ENCODE measurements at places on chromosomes 11 and 22.

- DNase-seq, result no peak
Observed at GRCh38 chr11:100785148-100785983, 98.3 kb downstream of the ARHGAP42 start.

DNA sequence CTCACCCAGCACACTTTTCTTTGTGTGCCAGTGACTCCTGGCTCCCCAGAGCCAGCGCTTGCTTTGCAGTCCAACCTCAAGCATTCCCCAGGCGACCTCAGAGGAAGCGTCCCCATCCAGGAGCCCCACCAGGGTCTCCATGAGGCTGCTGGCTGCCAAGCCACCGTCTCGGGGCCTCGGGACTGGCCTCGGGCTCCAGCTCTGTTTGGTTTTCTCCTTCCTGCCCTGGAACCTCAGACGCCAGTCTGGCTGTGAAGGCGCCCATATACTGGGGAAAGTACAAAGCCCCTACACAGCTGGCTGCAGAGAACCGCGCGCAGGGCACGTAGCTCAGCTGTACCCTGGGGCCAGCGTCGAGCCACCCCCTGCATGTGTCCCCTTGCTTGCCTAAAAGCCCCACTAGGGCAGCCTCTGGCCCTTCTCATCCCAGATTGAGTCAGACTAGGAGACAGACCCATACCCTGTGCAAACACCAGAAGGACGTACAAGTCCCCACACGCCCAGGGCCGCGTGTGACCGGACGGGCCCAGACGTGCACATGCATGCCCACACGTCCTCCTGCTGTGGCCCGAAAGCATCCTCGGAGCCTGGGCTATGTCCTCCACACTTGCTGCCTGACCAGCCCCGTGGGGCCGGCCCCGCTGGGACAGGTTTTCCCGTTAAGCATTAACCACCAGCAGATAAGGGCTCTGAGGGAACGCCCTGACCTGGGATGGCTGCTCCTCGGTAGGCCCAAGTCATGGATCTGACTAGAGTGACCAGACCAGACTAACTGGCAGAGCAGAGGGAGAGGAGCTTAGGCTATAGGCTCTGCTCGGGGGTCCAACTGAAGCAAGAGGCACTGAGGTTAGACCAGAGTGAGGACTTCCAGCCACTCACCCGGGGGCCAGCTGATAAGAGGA, 4.2 kb upstream of the SYT8 start:
- DNase-seq, result no peak

GRCh38 chr22:31092161-31092560, 11.0 kb downstream of the SMTN start:
- DNase-seq, result no peak

DNA sequence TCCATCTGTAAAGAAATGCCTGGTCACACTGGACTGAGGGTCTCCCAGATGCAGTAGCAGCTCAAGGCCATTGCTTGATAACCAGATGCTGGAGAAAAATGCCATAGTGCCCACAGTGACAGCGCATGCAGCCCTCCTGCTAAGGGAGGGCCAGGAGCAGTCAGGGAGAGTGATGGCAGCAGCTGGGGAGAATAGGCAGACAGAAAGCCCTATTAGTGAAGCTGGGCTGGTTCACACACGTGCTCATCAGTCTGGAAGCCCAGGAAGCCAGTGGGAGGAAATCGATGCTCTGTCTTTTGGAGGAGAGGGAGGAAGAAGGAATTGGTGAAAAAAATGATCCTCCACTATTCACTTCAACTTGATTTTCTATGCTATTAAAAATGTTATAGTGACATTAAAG, 82.9 kb downstream of the OSBP2 start:
- DNase-seq, result no peak

DNA sequence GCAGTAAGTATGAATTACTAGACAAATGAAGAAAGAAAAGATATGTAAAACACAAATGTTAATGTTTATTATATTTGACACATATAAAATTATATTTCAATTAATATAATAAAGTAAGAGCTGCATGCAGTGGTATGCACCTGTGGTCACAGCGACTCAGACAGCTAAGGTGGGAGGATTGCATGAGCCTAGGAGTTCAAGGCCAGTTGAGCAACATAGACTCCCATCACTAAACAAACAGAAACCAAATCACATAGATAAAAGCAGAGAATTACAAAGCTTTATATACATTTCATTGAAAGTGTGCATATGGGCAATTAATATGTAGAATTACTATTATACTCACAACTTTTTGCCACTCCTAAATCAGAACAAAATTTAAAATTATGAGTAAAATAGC, 70.0 kb upstream of the HTATIP2 start:
- DNase-seq, result no peak

DNA sequence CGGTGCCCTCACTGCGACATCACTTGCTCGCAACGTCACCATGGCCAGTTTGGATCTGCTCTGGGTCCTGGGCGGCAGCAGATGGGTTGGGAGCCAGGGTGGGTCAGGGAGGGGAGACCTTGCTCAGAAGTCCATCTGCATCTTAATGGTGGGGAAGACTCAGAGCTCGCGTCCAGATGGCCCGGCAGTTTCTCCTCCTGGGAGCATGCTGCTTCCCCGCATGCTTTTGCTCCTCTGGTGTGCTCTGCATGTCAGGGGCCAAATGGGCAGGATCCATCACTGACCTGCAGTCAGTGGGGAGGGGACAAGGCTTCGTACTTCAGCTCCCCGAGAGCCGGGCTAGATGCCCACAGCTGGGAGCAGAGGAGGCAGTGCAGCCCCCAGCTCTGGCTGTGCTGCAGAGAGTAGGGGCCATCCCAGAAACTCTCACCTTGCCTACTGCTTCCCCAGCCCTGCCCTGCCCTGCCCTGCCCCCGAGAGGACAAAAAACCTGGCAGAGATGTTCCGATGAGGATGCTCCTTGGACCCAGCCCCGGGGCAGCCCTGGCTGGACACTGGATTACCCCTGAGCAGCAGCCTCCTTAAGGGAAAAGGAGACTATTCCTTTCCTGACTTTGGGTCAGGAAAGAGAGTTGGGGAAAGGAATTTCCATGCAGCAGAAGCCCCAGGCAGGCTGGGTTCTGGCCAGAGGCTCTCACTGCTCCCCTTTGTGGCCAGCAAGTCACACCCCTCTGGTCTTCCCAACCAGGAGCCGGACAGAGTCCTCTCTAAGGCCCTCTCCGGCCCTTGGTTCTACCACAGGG, 149.9 kb downstream of the PKNOX2 start:
- no peak for DNase-seq

- DNase-seq, result no peak
Observed at GRCh38 chr11:127218275-127218608, 217.7 kb upstream of the KIRREL3 start.

DNA sequence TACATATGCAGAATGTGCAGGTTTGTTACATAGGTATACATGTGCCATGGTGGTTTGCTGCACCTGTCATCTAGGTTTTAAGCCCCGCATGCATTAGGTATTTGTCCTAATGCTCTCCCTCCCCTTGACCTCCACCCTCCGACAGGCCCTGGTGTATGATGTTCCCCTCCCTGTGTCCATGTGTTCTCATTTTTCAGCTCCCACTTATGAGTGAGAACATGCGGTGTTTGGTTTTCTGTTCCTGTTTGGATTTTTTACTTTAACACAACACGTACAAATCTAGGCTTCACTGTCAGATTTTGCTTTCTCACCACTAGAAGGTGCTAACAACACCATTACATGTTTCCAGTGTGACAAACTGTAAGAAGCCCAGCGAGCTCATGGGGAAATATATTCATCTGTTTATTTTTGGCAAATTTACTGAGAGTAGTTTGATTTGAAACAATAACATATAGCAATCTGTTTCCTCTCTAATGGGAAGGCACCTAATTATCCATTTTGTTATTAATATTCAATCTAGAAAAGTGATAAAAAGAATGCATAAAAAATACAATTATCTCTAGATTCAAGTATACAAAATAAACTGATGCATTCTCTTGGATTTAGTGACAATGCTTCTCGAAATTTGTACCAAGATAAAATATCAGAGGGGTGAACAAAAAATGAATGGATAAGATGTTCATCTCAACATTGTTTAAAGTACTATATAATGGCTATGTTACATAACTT, 23.2 kb upstream of the BIRC3 start:
- peak; percentile 19 for DNase-seq

DNA sequence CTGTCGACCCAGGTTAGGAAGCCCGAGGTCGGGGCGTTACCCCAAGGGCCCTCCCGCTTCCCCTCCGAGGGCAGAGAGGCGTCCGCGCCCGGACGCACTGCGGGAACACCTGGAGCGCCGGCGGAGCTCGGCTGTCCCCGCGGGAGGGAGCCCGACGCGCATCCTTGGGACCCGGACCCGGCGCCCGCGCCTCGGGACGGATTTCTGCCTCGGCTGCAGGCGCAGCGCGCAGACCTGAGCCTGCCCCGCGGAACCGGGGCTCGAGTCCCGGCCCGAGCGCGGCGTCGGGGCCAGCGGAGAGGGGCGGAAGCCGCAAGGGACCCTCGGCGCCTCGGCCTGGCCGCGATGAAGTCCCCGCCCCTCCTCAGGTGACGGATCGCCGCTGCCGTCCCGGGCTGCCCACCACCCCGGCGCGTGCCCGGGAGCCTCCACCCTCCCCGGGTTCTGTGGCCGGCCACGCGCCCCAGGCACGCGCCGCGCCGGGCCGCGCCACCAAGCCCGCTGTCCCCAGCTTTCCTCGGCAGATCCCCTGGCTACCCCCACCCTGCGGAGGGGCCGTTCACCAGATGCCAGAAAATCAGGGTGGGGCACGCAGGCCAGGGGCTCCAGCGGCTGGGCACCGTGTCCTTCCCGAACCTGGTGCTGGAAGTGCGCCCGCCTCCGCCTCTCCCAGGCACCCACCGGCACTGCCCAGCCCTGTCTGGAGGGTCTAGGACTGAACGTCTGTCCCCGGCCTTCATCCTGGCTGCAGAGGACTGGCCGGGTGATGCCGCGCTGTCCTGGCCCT, 410 bp downstream of the GLB1L3 start:
- no peak for DNase-seq

- DNase-seq, result no peak
Observed at GRCh38 chr11:65476632-65477148, 22.2 kb upstream of the MALAT1 start.

DNA sequence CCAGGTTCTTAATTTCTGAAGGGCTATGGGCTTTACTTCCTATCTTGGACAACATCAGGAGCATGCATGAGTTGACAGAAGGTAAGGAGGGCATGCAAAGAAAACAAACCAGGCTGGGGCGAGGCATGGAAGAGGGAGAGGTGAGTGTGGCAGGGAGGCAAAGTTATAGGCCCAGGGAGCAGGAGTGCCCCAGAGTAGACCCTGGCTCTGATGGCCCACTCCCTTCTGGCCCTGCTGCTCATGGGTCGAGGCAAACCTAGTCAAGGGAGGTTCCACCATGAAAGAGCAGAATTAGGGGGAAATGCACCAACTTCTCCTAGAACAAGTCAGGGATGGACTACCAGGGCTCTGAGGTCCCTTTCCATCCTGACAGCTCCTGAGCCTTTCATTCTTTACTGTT, 10.2 kb downstream of the CHRNA10 start:
- no peak for DNase-seq

DNA sequence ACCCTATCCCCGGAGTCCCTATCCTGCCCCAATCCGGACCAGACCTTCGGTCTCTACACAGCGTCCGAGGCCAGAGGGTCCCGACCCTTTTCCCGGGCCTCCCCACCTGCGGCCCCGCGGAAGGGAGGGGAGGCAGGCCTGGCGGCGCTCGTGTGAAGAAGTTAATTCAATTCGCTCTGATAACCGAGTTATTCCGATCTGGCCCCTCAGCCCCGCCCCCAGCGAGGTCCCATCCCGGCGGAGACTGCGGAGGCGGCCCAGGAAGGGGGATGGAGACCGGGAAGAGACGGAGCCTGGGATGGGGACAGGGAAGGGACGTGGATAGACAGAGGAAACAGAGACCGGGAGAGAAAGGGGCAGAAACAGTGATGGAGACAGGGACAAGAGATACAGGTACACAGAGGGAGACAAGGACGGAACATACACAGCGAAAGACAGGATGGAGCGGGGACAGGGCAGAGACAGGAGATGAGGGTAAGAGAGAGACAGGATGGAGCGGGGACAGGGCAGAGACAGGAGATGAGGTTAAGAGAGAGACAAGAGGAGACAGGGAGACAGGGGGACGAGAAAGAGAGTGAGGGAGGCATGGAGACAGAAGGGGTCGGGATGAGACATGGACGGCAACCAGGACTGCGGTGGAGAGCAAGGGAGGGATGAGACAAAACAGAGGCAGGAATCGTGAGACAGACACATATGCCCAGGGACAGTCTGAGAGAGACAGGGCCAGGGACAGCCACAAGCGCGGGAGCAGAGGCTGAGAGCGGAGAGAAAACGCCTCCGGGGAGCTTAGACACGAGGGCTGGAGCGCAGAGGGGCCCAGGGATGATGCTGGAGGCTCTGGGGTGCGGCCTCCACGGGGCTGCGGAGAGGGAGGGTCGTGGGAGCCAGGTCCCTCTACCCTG, 636 bp upstream of the PHOX2A start:
- no peak for DNase-seq

Data from GDM1 (cell line).